ENCODE measurements at places on chromosomes 2 and 18.

GRCh38 chr2:189657867-189658266 is 3.4 kb upstream of the ASNSD1 start:
- no peak for DNase-seq

DNA sequence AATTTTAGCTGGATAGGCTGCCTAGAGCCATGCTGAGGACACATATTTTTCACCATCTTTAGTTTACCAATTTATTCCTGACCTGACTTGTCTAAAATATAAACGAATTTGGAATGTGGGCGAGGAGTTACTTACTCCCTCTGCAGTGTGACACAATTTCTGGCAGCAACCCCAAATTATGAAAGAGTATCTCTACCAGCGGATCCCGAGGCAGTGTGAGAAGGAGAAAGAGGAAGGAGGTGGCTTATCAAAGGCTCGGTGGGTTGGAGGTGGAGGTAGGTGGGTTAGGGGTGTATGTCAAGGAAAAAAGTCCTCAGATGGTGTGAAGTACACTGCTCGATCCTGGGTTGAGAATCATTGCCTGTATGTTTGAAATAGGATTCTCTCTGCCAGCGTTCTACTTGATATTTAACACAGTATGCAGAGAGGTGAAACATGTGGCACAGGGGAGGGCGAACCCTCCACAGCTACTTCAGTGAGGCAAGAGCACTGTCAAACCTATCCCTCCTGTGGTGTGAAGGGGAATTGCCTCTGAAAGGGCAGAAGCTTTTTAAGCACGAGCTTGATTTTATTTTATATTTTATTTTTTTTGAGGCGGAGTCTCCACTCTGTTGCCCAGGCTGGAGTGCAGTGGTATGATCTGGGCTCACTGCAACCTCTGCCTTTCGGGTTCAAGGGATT is 76.0 kb downstream of the RFTN2 start:
- no peak for DNase-seq

DNA sequence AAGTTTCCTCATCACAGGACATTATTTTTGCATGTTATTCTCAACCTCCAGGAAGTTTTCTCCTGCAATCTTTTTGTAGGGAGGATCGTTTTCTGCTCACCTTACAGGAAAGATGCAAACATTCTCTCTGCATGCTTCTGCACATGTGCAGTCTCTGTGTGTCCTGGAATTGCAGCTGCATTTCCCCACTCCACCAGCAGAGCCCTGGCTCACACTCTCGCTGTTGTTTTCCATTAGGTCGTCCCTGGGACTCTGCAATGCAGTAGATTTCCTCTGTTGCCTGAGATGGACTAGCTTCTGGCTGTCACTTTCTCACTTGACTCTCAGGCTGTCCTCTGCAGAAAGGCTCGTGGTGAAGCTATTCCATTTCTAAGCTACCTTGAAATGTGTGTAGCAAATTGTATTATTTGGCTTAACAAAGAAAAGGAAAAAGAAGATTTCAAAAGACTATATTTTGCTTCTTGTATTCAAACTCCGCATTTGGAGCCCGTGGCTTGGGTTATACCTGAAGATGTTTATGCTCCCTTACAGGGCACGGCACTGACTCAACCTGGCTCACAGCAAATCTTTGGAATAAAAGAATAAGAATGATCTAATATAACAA is 346.7 kb downstream of the RAD51AP2 start:
- DNase-seq = no peak

GRCh38 chr2:33298233-33298632 is 178.2 kb upstream of the RASGRP3 start:
- no peak for DNase-seq

DNA sequence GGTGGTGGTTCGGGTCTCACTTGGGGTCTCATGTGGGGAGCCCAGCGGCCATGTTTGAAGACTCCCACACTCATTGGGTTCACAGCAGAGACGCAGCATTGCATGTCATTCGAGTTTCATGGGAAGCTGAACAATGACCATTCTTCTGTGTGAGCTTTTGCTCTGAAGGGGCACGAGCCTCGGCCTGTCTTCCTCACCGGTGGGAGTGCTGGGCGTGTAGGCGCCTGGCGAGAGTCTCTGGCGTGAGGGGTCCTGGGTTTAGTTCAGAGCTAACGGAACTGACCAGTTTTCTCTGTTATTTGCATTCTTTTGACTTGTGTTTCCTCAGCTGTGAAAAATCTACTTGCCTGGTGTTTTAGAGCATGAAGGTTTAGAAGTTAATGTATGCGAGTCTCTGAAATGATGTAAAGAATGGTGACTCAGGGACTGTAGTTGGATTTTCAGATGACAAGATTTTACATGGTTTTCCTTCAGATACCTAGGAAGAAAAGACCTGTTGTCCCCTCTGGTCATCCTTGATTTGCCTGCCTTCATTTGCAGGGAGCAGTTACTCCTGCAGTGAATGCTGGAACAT is 98.1 kb downstream of the ARMC9 start:
- DNase-seq = no peak

GRCh38 chr2:150379166-150379565 is 108.3 kb downstream of the RND3 start:
- no peak for DNase-seq

DNA sequence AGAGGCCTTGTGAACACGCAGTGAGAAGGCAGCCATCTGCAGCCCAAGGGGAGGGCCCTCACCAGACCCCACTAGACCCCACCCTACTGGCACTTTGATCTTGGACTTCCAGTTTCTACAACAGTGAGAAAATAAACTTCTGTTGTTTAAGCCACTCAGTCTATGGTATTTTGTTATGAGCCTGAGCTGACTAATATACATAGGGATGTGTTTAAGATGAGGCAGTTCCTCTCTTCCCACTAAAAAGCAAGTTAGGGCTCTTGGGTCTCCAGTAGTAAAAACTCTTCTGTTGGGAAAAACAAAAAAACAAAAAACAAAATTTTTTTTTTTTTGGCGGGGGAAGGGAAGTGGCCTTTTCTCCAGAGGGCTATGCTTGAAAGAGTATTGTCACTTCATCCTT is 233.2 kb upstream of the SMAD7 start:
- no peak for DNase-seq

DNA sequence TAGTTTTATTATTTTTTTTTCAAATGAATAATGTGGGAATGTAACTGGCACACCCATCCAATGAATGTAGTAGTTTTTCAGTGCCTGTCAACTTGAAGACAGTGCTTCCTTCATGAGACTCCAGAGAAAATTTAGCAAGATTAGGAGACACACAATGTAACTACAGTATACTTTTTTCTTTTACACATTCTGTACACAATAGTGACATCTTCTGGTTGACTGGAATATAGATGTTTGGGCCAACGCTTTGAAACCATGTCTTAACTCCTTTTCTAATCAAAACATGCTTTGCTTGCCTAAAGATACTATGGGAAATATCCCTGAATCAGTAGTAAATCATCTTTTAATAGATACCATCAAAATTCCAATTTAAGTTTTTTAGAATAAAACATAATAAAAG is 229.5 kb upstream of the ZC3H15 start:
- peak; percentile 41 for DNase-seq

DNA sequence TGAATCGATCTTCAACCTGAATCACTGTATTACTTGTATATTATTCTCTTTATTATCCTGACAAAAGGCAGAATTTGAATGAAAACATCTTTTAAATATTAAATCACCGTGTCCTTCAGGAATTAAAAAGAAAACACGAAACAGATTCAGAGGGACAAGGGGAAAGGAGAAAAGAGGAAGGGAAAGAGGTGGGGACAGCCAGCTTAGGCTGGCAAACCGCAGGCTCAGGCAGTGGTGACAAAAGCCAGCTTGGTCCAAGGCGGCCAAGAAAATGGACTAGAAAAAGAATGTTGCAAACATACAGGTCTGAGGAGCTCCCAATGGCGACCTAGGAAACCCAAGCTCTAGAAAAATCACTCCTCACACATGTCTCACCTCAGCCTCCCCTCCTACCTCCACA is 6.8 kb downstream of the B4GALT6 start:
- no peak for DNase-seq

DNA sequence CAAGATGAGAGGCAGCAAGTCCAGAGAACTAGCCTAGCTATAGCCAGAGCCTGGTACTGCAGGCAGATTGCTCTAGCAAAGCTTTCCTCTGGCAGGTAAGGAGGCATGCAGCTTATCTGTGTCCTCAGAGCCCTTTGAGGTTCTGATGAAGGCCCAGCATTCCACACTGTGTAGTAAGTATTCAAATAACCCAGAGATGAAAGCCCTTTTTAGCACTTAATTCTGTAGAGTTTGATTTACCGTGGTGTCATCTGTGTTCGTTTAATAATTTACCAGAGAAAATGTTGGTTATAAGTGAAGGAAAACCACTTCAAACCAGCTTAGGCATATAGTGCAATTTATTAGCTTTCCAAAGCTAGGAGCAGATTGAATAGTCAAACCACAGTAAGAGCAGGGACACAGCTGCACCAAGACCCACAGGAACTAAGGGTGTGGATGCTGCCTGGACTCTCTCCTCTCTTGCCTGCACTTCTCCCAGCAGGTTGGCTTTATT is 226.6 kb downstream of the BABAM2 start:
- DNase-seq = peak; percentile 91

GRCh38 chr2:38057651-38058410 is 18.1 kb downstream of the CYP1B1 start:
- peak; percentile 43 for DNase-seq

DNA sequence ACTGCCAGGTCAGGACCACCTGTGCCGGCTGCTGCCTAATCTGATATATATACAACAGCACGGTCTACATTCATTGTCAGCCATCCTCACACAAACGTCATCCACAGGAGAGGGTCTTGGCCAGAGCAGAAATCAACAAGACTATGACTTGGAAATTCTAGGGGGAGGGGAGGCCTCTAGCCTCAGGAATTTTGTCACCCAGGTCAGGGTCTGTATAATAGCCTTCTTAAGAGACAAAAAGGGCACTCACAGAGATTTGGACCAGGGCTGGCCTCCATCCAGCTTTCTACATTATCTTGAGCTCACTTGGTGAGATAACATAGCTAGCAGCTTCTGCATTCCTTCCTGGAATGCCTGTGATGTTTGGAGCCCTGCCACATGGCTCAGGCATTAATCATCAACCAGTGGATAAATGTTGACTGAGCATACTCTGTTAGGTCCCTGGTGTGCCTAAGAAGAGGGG is 50.4 kb upstream of the CTIF start:
- peak; percentile 86 for DNase-seq

GRCh38 chr2:97723156-97724072 is 10.0 kb downstream of the ZAP70 start:
- no peak for DNase-seq

DNA sequence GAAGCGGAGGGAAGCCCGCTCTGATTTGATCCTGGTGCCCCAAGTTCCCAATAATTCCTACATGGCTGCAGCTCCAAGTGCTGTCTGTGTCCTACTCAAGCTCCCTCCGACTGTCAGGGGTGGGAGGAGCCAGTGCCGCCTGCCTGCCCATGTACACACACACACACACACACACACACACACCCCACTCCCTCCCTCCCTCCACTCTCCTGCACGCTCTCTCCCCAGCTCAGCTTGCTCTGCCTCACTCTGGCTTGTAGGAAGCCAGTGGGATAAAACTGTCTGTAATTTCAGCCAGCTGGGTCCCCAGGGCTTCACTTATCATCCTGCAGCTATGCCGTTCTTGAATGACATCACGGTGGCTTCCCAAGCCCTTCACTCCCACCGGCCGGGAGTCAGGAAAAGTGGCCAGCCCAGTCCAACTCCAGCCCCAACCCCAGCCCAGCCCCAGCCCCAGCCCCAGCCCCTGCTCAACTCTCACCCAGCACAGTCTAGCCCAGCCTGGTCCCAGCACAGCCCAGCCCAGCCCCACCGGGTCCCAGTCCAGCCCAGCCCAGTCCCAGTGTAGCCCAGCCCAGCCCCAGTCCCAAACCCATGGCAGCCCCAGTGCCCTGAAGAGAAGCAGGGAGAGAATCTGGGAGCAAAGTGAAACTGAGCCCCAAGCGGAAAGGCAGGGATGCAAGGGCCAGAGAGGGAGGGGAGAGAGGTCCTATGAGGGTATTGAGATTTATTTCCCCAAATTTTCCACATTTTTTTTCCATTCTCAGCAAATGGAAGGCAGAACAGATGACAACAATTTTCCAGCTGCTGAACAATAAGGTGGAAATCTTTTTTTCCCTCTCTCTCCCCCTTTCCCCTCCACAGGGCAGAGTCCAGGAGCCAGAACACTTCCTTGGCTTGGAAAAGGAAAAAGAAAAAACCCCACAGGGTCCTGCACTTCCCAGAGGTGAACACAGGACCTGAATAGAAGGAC is 144.0 kb downstream of the TNS1 start:
- DNase-seq = no peak

DNA sequence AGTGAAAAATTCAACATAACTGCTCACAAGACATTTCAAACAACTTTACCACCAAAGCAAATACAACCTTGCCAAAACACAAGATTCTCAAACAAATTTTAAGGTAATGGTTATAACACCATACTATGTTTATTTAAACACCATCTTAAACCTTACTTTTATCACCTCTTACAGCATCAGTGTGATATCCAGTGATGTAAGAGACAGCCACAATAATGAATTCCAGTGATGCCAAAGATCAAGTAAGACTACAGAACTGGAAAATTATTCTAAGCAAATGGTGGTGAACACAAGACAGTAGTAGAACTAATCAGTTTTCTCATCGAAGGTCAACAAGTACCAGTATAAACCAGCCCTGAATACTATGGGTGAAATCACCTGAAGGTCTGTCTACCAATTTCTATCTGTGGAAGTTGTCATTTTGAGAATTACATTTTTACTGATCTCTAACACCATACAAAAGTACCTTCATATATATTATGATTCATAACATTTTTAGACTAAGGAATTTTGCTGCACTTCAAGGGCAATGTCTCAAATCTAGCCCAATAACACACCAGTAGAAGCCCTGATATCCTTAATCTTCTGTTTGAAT is 146.2 kb downstream of the RBMS1 start:
- DNase-seq = no peak

DNA sequence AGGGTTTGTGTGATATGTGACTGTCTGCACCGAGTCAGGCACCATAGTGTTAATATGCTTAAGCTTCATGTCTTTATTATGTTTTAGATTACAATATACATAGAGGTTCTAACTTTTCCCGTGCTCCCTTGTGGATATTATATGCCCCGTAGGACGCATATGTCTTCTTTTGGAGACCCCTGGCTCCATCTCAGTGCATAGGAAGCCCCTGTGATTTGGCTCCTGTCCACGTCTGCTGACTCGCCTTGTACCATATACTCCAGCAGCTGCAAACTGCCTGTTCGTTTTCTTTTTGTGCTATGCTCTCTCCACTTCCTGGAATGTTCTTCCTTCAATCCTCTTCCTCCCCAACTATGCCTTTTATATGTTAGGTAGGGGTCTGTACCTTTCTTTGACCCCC is 110.9 kb downstream of the PTRHD1 start:
- DNase-seq = no peak

- DNase-seq = no peak
Measured at GRCh38 chr18:370751-371608, 103.1 kb upstream of the THOC1 start.
